ENCODE measurements at places on chromosomes 4 and X. TPM values are rescaled to one million over a fixed set of nuclear protein-coding genes. Genes with fewer than 3 reads are reported as not detected.

Gene CT45A2
- total RNA-seq: not detected

Gene TLR1
- 1.9 TPM for total RNA-seq

Gene FGF5
- total RNA-seq: 0.12 TPM

Gene PPP2R2C
- not detected for total RNA-seq

Gene ODAPH
- total RNA-seq: not detected

Gene HPGDS
- total RNA-seq: not detected

Gene COL4A6
- 1.3 TPM for total RNA-seq

Gene QRFPR
- total RNA-seq: not detected

Data from pericardium fibroblast (primary cell).